ENCODE measurements at places on chromosomes 1 and 21.
A peak's percentile ranks its signal among the peaks of the same experiment; 100 is the strongest.

DNA sequence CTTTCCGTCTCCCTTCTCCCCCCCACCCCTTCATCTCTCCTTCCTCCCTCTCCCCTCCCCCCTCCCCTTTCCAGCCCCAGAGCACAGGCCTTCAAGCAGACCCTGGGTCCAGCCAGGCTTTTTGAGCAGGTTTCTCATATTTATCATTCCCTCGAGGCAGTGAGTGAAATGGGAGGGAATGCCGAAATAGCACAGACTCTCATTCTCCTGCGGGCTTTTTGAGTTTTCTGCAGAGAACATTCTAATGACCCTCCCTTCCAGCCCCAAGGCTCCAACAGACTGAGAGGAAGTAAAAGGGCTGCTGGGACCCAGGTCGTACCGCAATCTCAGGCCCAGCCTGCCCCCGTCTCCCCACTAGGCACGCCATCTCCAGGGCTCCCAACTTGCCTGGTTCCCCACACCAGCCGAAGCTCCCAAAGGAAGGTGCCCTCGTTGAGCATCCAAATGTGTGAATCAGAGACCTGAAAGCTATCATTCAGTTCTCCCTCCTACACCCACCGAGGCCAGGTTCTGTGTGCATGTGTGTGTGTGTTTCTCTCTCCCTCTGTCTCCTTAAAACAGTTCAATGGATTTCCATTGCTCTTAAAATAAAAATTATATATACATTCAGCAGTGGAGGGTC is 22.3 kb downstream of the ACTA1 start:
- DNase-seq = no peak

DNA sequence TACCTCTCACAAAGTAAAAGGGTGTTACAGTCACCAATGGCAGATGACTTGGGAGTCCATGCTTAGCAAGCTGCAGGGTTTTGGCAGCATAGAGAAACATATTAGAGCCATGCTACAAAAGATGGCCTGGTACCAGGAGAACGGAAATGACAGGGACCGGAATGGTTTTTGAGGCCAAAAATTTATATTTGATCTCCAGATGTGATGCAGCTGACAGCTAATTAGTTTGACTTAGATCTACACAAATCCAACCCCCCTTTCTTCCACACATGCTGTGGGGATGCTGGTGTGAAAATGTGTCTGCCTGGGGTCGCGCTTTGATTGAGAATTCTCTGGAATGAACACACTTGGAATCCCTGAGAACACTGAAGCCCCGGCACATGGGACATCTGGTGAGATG is 26.5 kb downstream of the SYF2 start:
- no peak for DNase-seq

GRCh38 chr1:17857996-17858395 is 102.9 kb downstream of the ACTL8 start:
- no peak for DNase-seq

DNA sequence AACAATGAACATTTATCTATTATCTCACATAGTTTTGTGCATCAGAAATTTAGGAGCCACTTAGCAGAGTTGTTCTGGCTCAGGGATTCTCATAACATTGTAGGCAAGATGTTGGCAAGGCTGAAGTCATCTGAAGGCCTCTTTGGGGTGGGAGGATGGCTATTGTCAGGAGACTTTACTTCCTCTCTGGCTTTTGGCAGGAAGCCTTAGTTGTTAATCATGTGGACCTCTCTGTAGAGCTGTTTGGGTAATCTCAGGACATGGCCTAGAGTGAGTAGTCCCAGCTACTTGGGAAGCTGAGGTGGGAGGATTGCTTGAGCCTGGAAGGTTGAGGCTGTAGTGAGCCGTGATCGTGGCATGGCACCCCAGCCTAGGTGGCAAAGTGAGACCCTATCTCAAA is 40.2 kb downstream of the RASAL2 start:
- no peak for DNase-seq

- no peak for DNase-seq
Observed at GRCh38 chr21:33938381-33938780, 22.8 kb upstream of the ATP5PO start.

GRCh38 chr1:170460414-170461155 is 71.4 kb upstream of the GORAB start:
- no peak for DNase-seq

DNA sequence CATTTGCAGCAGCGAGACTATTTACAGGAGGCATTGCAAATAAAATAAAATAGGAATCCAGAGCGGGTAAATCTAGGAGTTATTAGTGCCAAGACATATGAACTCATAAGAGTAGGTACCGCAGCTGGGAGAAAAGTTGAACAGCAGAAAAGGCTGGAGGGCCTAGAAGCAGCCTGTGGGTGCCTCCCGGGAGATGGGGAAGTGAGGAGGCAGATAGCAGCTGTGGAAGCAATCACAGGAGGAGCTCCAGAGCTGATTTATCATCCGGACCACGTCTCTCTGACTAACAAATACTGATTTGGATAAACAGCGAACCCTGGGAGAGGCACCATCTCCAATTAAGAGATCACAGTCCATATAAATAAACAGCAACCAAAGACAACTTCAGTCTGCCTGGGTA is 64.6 kb downstream of the BRINP2 start:
- no peak for DNase-seq

- DNase-seq = no peak
Observed at GRCh38 chr1:1990222-1990621, 13.4 kb downstream of the CFAP74 start.

- no peak for DNase-seq
Observed at GRCh38 chr1:118863688-118864087, 124.5 kb downstream of the TBX15 start.

- DNase-seq = no peak
Observed at GRCh38 chr1:115312742-115313141, 25.3 kb downstream of the NGF start.

DNA sequence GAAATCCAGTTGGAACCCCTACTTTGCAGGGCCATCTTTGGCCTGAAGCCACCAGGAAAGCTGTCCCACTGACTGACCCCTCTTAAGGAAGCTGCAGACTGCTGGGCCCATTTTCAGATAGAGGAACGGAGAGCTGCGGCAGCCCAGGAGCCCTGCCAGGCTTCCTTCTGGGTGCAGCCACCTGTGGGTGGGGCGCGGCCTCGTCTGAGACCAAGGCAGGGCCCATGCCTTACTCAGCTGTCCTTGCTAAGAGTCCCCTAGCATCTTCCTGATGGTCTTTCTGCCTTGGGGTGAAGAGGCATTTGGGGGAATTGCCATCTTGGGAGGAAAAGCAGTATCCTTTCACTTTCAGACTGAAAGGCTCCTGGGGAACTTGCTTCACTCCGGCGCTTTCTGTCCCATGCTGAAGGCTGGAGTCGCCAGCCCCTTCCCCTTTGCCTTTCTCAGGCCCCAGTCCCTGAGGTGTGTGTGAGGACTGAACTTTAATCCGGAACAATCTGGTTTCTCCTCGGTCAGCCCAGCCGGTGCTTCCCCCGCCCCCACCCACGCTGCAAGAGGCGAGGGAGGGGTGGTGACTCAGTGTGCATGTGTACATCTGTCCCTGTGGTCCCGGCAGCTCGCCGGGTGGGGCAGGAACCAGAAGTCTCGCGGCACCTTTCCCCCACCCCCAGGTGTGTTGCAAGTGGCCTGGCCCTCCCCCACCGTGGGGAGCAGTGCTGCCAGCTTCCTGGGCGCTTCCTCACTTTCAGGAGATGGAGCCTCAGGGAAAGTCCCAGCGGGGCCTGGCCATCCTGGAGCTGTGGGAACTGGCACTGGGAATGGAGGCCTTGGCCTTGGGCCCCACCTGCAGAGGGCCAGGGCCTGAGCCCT is 5.1 kb downstream of the ZC3H12A start:
- peak; percentile 91 for DNase-seq

GRCh38 chr1:38266197-38266520 is 219.6 kb upstream of the POU3F1 start:
- DNase-seq = no peak

DNA sequence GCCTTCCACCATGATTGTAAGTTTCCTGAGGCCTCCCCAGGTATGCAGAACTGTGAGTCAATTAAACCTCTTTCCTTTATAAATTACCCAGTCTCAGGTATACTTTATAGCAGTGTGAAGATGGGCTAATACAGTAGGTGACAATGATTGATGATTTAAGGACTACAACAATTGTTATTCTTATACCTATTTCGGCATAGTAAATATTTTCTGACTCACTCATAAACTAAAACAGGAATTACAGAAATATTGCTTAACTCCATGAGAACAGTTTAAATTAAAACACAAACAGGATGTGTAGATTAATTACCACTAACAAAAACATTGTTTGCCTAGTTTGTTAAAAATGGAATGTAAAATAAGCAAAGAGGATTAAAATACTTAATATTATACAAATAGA is 839.9 kb downstream of the LTN1 start:
- DNase-seq = no peak

- no peak for DNase-seq
Observed at GRCh38 chr21:34020005-34020847, 53.2 kb upstream of the MRPS6 start.

GRCh38 chr1:236619398-236619797 is 15.1 kb upstream of the HEATR1 start:
- no peak for DNase-seq

GRCh38 chr1:78426408-78426807 is 64.4 kb upstream of the PTGFR start:
- DNase-seq = no peak

DNA sequence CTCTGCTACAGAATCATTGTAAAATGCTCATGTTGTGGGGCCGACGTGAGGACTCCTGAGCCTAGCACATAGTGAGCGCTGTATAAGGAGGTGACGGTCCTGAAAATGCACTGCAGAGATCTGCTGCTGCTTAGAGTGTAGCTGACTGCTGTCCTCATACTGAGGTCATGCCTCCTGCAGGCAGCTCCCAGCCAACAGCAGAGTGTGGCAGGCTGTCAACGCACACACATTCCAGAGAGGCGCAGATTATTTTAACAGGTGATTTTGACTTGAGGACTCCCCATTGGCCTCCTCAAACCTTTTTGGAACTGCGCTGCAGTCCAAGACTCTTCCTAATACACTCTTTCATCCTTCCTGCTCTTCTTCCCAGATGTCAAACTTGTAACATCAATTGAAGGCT is 119.8 kb upstream of the KCNJ6 start:
- no peak for DNase-seq

DNA sequence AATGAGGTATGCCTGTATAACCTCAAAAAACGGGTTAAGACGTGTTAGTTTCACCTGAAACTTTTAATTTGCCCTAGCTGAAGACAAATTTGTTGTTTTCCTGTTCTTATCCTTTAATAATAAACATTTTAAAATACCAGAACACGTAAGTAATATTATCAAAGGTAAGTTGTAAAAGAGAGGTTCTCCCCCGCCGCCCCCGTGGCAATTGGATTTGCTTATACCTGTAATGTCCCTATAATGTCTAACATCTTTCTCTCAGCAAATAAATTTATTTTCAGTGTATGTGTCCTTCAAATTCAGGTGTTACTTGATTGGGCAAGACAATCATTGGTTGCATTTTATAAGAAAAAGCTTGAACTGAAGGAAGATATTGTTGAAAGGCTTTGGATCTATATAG is 5.9 kb downstream of the URB2 start:
- DNase-seq = no peak

All from activated CD4-positive, alpha-beta T cell treated with anti-CD3 and anti-CD28 coated beads, Interleukin-2, amount 50 U/mL, for 24 hours (primary cell).